Hematopoietic multipotent progenitor cell treated with erythropoietin and hydrocortisone succinate and interleukin-3 and kit ligand, for 6 days (in vitro differentiated cells): ENCODE measurements at places on chromosomes 13 and 19.

GRCh38 chr19:32450217-32450616 lies 44.6 kb downstream of the DPY19L3 start:
- DNase-seq = no peak

- DNase-seq = no peak
Observed at GRCh38 chr13:27631156-27631555, 9.5 kb downstream of the POLR1D start.

DNA sequence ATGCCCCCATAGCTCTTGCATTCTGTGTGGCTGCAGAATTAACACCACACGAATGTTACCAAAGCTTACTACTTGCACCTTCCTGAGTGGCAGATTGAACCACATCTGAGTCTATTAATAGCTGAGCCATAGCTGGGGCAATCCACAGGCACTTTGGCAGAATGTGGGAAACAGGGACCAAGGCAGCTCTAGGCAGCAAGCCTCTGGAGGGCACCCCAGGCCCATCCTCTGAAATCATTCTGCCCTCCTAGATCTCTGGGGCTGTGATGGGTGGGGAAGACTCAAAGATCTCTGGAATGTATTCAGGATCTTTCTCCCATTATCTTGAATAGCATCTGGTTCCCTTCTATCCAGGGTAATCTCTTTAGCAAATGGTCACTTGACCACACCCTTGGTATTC lies 139.3 kb downstream of the TNFRSF19 start:
- peak; percentile 34 for DNase-seq

DNA sequence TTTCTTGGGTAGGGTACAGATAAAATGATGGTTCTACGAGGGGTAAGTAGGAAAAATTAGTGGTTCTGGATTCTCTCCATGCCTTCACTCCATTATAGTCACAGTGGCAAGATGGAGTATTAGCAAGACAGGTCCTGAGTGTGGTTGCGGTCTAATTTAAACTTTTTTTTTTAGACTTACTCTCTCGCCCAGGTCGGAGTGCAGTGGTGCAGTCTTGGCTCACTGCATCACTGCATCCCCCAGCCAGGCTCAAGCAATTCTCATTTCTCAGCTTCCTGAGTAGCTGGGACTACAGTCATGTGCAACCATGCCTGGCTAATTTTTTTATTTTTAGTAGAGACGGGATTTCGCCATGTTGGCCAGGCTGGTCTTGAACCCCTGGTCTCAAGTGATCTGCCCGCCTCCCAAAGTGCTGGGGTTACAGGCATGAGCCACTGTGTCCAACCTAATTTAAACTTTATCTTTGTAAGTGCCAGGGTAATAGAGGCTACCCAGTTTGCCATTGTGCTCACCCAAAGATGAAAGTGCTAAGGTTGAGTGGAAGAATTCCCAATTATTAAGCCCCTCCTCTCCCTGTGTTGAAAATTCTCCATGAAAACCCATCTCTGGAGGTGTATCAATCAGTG lies 135.6 kb downstream of the TM9SF2 start:
- no peak for DNase-seq

DNA sequence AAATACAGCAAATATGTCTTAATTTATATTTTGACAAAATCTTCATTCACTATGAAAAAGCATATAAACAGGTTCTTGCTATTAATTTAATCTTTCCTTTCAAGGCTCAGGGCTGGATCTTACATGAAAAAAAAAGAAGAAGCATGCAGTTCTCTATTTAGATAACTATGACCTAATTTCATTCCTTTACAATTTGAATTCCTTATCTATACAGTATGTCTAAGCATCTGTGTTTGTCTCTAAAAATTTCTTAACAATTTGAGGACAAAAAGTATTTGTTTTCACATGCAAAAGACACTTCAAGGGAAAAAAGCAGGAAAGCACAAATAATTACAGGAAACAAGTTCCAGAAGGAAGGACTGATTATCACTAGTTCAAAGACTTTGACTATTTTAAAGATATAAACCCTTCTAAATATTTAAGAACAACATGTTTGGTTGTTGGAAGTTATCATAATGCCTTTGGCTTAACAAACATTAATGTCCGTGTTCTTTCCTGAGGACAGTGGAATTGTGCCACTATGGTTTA lies 157.5 kb downstream of the TBC1D4 start:
- peak; percentile 25 for DNase-seq

- DNase-seq = no peak
Observed at GRCh38 chr13:106596275-106596937, 28.5 kb upstream of the ARGLU1 start.
